Amygdala (tissue), 56 donors: ENCODE measurements at places on chromosomes 2 and 18.

- DNase-seq = no peak
These were observed 1.1 kb upstream of the SALL3 start for GRCh38 chr18:78978349-78979055.

DNA sequence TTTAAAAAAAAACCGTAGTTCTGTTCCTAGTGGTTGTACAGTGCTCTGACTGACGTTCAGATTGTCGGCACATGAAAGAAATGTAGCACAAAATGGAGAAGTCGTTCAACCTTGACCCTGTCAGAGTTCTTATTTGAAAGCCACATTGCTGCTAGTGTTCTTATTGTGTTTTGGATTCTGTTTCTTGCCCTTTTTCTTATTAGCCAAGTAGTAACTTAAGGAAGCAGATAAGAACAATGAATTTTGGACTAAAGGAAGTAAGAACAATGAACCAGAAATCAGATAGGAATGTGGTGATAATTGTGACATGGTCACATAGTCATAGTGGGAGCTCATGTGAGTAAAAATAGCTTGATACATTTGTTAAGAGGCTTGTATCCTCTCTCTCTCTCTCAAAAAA, 45.9 kb downstream of the RPIA start:
- no peak for DNase-seq

- DNase-seq = no peak
These were observed 304.5 kb downstream of the EIPR1 start for GRCh38 chr2:3073041-3073595.

DNA sequence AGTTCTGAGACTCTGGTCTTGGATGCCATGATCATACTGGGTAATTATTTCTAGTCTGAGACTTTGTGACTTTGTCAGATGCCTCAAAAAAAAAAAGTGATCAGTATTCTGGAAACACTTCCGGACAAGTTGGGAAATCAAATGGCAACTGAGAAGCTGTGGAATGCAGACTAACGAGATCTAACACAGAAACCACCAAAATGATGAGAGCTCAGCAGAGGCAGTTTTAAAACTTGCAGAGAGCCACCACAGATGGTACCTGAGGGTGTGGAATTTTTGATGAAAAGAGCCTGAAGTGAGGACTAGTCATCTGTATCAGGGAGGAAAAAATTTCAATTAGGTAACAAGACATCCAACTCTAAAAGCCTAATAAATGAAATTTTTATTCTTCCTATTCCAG, 5.5 kb upstream of the GPR75 start:
- no peak for DNase-seq

GRCh38 chr2:30688956-30689401, 118.3 kb downstream of the CAPN13 start:
- DNase-seq = no peak

DNA sequence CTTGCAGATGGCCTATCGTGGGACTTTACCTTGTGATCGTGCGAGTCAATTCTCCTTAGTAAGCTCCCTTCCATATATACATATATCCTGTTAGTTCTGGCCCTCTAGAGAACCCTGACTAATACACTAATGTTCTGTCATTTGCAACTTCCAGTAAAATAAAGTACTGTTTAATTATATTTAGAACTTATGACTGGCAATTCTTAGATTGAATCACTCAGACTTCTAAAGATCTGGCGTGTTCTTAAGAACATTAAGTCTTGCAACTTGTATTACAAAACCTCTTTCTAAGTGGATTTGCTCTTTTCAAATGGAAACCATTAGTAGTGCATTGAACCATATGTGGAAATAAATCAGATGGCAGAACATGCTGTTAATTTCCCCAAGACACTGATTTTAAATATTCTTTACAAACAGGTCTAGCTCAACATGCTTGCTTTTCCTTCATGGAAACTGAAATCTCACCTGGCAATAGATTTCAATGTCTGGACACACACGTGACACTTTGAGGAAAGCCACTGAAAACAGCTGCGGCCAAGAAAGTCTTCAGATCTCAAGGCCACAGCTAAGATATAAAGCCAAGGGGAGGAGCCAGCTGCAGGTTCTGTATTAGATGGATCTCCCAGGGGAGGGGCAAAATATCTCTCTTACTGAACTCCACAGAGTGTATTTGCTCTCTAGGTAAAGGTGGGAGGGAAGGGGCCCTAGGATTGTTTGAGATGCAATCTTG, 50.6 kb downstream of the PMAIP1 start:
- no peak for DNase-seq

- peak; percentile 31 for DNase-seq
These were observed 24.6 kb upstream of the CASP10 start for GRCh38 chr2:201158111-201158929.

DNA sequence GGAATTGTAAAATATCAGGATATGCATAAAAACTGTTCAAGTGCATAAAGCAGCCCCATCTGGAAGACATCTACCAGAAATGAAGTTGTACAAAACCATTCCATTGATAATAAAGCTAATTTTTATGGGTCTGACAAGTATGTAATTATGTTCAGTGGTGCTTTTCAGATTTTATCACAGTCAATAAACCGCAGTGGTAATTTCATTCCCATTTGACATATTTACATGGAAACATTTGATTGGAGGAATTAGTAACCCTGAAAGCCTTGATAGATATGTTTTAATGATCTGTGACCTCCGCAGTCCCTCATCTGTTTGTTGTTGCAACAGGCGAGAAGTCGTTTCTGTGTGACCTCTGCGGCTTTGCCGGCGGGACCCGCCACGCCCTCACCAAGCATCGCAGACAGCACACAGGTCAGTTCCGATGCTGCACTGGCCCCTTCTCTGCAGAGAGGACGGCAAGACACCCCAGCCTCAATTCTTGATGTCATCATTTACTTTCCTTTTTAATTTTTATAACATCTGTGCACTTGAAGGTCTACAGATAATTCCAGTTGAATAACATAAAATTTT, 283.1 kb downstream of the ZNF407 start:
- DNase-seq = no peak

- DNase-seq = no peak
These were observed 59.0 kb upstream of the ZBTB7C start for GRCh38 chr18:48468151-48468550.

DNA sequence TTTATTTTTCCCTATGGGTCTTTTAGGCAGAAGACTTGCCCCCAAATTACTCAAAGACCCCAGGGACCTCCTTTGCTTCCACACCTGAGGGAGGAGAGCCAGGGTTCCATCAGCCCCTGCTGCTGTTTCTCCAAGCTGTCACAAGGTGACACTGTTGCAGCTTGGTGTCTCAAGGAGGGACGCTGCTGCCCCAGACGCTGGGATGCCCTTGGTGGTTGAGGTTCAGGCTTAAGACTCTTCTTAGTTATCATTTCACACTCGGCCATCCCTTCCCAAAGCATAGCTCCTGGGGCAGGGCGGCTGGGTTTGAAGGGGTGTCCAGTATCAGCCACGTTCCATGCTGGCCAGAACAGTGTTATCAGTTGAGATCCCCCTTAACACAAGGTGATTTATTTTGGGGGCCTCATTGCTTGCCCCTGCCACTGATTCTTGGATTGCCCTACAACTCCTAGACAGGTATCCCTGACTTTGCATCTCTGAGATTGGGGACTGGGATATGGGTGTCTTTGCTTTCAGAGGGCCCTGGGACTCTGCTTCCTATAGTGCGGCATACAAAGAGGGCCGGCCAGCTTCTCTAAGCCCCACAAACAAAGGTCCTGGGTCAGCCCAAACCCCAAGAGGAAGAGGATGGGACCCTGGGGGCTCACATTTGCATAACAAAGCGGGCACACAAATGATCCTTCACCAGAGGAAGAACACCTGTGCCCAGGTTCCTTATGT, 22.7 kb downstream of the GPR55 start:
- no peak for DNase-seq

GRCh38 chr2:234252772-234253171, 202.3 kb downstream of the SPP2 start:
- no peak for DNase-seq
